Amygdala (tissue), 56 donors: ENCODE measurements at places on chromosomes 13 and 19.

- no peak for DNase-seq
These were observed 1516.2 kb upstream of the PCDH20 start for GRCh38 chr13:62931853-62932252.

- DNase-seq = no peak
These were observed 1635.4 kb upstream of the SLC10A2 start for GRCh38 chr13:104701591-104701990.

- DNase-seq = no peak
These were observed 326.8 kb downstream of the OXGR1 start for GRCh38 chr13:96667294-96668018.

GRCh38 chr13:113283904-113284303 lies 13.1 kb upstream of the LAMP1 start:
- no peak for DNase-seq

GRCh38 chr19:56980906-56981305 lies 138.9 kb upstream of the USP29 start:
- no peak for DNase-seq

GRCh38 chr19:7980168-7980567 lies 25.3 kb downstream of the ELAVL1 start:
- no peak for DNase-seq

GRCh38 chr13:111153977-111154332 lies 38.8 kb downstream of the ARHGEF7 start:
- DNase-seq = no peak

GRCh38 chr19:11780431-11781020 lies 13.7 kb downstream of the ZNF441 start:
- DNase-seq = no peak
